ENCODE measurements at places on chromosomes 7 and 10.

DNA sequence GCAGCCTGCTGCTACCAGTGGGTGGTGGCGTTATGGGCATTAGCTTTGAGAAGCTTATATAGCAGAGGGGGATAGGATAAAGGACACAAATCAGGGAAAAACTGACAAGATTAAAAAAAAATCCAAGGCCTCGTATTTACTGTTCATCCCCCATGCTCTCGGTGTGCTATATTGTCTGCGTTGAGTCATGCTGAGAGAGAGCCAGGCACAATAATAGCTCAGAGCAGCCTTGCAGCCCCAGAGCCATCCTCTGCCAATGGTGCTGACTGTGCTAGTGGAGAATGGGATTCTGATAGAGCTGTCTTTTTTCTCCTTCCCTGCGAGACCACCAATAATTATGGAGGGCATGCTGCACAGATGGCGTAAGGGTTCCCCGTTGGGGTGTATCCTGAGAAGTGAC lies 51.7 kb upstream of the FZD1 start:
- no peak overlapping the region for H3K4me3 ChIP-seq
- DNase-seq: no peak
- H3K27ac ChIP-seq: no peak overlapping the region
- H3K4me1 ChIP-seq: no peaks in the 10 kb centered on the region
- no peaks in the 10 kb centered on the region for H3K36me3 ChIP-seq
- no peaks in the 10 kb centered on the region for H3K27me3 ChIP-seq

DNA sequence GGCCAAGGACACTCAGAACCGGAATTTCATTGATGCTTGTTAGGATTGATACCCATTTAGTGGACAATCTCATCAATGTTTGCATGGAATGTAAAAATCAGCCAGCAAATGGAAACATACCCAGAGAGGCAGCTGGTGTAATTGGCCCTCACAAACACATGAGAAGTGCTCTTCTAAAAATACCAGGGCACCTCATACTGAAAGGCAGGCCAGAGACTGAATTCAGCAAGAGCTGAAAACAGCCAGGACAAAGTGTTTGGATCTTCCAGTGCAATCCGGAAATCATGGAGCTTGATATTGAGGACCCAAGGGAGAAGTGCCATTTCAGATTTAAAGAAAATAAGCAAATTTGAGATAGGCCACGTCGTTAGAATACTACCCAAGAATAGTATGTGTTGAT lies 498.6 kb downstream of the GALNT17 start:
- no peaks in the 10 kb centered on the region for H3K36me3 ChIP-seq
- peaks cover 50% of the 10 kb centered on the region for H3K4me1 ChIP-seq
- H3K27ac ChIP-seq: peak overlapping the region; percentile 36
- H3K27me3 ChIP-seq: no peaks in the 10 kb centered on the region

DNA sequence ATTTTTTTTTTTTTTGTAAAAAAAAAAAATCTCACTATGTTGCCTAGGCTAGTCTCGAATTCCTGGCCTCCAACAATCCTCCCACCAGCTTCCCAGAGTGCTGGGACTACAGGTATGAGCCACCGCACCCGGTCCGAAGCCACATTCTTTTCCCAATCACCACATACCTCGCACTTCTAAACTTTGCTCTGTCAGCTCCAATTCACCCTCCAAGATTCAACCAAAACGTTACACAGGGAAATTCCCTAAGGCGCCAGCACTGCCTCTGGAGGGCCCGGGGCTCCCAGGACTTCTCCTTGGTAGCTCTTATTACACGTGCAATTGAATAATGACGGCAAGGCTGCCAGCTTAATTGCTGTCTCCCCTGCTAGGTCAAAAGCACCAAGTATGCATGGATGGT lies 10.3 kb upstream of the DNAAF5 start:
- no peaks in the 10 kb centered on the region for H3K4me1 ChIP-seq
- H3K4me3 ChIP-seq: no peak overlapping the region
- H3K27ac ChIP-seq: no peak overlapping the region
- H3K27me3 ChIP-seq: no peaks in the 10 kb centered on the region
- no peak for DNase-seq

- DNase-seq: no peak
- no peaks in the 10 kb centered on the region for H3K36me3 ChIP-seq
- H3K4me3 ChIP-seq: peak overlapping the region; percentile 97
- H3K27ac ChIP-seq: peak overlapping the region; percentile 93
Measured at GRCh38 chr7:38179776-38180226, 1.8 kb downstream of the STARD3NL start.

DNA sequence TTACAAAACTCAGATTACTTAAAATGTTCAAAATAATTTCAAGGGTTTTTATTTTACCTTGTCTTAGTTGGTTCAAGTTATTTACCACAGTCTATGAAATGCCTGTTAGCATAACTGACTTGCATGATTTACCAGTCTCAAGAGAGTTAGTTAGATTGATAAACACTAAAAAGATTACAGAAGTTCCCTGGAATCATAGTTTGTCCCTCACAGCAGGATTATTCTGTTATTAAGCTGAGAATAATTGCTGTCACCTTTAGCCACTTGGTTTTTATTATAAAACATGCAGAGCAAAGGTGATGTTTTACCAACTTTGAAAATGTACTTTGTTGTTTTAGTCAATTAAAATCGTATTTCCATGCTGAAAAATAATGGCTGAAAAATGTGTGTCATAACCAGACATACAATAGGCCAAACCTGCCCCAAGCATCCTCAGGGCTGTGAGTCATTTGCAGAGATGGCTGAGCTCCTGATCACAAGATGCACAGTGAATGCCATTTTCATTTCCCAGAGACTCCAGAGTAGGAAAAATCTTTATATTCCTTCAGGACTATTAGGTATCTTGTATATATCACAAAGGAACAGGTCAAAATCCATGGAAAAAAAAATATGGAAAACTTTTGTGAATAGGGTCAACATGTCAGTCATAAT lies 87.8 kb upstream of the DKK1 start:
- no peak overlapping the region for H3K4me3 ChIP-seq
- DNase-seq: no peak
- no peaks in the 10 kb centered on the region for H3K36me3 ChIP-seq
- no peaks in the 10 kb centered on the region for H3K4me1 ChIP-seq
- no peak overlapping the region for H3K27ac ChIP-seq

- no peak overlapping the region for H3K4me3 ChIP-seq
- H3K36me3 ChIP-seq: no peaks in the 10 kb centered on the region
- no peak overlapping the region for H3K27ac ChIP-seq
- H3K4me1 ChIP-seq: no peaks in the 10 kb centered on the region
- DNase-seq: no peak
Measured at GRCh38 chr10:35716776-35717175, 74.7 kb upstream of the FZD8 start.

DNA sequence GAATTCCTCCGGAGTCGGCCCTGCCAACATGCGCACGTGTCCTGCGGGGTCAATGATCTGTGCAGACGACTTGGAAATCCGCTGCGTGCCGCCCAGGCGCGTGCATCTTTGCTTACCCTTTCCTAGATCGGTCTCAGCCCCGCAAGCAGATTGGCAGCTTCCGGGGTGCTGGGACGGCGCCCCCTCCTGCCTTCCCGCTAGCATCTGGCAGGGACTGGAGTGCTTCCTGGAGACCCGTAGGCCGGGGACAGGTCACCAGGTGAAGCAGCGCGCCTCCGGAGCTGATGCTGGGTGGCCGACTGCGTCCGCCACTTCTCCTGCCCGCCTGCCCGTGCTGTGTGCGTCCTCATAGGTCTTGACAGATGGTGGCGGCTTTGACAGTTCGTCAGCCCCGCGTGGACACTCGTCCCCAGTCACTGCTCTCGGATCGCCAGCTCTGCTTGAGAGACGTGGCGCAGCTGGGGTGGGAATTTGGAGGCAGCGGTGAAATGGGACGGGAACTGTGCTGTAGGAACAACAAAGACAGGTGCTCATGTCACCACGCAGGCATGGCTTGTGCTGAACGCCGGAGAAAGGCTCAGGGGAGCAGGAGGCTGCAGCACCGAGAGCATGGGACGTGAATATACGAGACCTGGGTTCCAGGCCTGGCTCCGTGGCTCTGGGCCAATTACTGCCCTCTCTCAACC lies 21.9 kb upstream of the KCNK18 start:
- peaks cover 6% of the 10 kb centered on the region for H3K27me3 ChIP-seq
- peak overlapping the region; percentile 71 for H3K4me3 ChIP-seq
- peaks cover 7% of the 10 kb centered on the region for H3K4me1 ChIP-seq

- H3K36me3 ChIP-seq: peaks cover 2% of the 10 kb centered on the region
- no peak overlapping the region for H3K4me3 ChIP-seq
- peaks cover 16% of the 10 kb centered on the region for H3K4me1 ChIP-seq
- no peaks in the 10 kb centered on the region for H3K27me3 ChIP-seq
- no peak for DNase-seq
- no peak overlapping the region for H3K27ac ChIP-seq
Measured at GRCh38 chr7:879706-880105, 3.4 kb downstream of the GET4 start.

DNA sequence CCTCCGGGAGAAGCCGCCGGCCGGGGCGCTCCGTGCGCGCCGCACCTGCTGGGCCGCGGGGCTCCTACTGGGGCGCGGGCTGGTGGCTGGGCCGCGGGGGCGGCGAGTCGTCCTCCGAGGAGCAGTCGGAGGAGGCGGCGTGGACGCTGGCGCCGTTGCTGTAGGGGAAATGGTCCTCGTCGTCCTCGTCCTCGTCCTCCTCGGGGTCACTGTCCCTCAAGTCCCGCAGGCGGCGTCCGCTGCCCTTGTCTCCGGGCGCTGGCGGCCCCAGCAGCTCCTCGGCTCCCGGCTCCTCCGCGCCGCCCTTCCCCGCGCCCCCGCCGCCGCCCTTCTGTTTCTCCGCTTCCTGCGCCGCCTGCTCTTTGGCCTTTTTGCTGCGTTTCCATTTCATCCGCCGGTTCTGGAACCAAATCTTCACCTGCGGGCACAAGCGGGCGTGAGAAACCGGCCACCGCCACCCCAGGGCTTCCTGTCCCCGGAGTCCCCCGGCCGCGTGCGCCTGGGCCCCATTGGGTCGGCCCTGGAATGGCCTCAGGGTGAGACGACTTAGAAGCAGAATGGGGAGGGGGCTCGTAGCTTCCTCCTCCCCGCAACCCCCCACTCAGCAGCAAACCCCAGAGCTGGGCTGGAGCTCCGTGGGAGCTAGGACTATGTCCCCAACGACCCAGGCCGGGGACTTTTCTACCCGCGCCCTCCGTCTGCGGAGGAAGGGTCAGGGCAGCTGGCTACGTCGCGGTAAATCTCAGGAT lies 4.8 kb downstream of the MNX1 start:
- H3K36me3 ChIP-seq: no peaks in the 10 kb centered on the region
- H3K4me1 ChIP-seq: peaks cover 49% of the 10 kb centered on the region
- no peak for DNase-seq

DNA sequence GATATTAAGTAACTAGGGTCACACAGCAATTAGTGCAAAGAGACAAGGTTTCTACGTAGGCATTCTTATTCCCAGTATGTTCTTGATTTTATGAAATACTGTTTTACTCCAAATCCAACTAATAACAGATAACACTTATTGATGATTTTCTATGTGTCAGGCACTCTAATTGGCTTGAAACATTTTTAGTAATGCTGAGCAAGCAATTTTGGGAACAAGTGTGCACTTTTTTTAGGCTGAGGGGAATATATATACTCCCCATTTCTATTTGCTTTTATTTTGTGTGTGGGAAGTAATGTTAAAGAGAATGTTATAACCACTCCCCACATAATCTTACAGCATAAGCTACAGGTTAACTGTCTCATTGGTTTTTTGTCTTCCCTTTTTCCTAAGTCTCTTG lies 4.2 kb upstream of the SORCS1 start:
- no peaks in the 10 kb centered on the region for H3K27me3 ChIP-seq
- no peaks in the 10 kb centered on the region for H3K4me1 ChIP-seq
- H3K27ac ChIP-seq: no peak overlapping the region
- H3K36me3 ChIP-seq: no peaks in the 10 kb centered on the region
